DND-41 (cell line): ENCODE measurements at places on chromosomes 1 and 21.

DNA sequence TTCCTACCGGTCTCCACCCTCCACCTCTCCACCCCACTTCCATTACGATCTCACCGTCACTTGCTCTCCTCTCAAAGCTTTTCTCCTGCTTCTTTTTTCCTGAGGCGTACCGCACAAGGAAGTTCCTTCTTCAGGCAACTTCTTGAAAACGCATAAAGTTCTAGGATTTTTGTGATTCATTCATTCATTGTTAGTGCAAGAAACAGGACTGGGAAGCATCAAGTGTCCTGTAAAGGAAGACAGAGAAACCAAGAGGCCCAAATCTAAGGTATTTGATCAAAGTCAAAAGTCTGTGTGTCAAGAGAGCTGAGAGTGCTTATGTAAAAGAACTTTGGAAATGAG lies 1.3 kb upstream of the RCC2 start:
- DNase-seq: no peak

DNA sequence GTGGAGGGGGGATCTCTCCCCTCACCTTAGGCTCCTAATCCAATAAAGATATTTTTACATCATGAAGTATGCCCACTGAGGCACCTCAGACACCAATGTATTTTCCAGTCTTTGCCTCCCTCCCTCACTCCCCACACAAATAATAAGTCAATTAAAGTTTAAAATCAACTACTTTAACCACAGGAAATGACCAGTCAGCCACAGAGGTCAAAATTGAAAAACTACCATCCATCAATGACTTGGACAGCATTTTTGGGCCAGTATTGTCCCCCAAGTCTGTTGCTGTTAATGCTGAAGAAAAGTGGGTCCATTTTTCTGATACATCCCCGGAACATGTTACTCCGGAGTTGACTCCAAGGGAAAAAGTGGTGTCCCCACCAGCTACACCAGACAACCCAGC lies 70.6 kb upstream of the DYNLT5 start:
- no peak for DNase-seq

- DNase-seq: peak; percentile 38
Measured at GRCh38 chr1:113940365-113941244, 11.5 kb downstream of the HIPK1 start.

DNA sequence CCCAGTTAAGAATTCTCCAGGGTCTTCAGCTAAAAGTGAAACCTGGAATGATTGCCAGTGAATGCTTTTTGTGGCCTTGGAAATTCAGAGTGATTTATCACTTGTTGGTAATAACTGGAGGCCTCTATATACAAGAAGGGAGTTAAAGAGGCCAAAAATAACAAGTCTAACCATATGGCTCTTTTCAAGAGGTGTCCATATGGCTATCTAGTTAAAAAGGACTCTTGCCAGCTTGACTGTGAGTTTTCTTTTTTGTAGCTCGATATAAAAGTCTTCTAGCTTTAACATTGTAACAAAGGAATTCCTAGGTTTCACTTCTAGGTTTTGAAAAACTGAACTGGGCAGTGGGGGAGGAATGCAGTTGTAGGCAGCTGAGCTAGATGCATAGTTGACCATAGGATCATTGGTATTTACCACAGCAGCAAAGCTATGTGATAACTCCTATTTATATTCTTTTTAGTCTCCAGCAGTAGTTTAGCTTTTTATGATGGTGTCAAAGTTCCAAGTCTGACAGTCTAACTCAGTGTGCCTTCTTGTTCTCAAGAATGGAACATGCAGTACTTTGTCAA lies 44.4 kb downstream of the CACHD1 start:
- DNase-seq: no peak

DNA sequence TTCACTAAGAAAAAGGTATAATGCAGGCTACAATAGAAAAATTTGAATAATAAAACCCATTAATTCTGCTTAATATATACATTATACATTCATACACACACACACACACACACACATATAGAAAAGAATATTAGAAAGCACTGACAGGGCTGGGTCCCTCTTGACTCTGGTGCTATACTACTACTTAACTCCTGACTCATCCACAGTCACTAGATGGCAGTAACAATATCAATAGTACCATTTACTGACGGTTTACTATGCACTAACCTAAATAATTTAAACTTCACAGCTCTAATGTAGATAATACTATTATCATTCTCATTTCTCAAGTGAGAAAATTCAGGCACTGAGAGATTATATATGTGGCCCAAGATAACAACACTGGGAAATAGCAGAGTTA lies 87.5 kb downstream of the COP1 start:
- no peak for DNase-seq

DNA sequence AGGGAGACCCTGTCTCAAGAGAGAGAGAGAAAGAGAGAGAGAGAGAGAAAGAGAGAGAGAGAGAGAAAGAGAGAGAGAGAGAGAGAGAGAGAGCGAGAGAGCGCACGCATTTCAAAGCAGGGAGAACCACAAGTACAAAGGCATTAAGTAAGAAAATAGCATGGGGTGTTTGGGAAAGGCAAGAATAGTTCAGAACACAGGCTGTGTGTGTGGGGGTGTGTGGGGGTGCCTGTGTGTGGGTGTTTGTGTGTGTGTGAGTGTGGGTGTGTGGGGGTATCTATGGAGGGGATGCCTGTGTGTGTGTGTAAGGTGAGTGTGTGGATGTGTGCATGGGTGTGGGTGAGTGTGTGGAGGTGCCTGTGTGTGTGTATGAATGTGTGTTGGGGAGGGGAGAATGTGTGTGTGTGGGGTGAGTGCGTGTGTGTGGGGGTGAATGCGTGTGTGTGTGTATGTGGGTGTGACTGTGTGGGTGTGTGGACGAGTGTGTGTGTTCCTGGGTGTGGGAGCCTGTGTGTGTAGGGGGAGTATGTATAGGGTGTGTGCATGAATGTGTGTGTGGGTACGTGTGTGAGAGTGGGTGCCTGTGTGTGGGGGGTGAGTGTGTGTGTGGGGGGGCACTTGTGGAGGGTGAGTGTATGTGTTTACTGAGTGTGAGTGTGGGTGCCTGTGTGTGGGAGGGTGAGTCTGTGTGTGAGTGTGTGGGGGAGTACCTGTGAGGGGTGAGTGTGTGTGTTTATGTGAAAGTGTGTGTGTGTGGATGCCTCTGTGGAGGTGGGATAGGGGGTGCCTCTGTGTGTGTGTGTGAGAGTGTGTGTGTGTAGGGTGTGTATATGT lies 19.1 kb upstream of the HDAC1 start:
- peak; percentile 49 for DNase-seq

DNA sequence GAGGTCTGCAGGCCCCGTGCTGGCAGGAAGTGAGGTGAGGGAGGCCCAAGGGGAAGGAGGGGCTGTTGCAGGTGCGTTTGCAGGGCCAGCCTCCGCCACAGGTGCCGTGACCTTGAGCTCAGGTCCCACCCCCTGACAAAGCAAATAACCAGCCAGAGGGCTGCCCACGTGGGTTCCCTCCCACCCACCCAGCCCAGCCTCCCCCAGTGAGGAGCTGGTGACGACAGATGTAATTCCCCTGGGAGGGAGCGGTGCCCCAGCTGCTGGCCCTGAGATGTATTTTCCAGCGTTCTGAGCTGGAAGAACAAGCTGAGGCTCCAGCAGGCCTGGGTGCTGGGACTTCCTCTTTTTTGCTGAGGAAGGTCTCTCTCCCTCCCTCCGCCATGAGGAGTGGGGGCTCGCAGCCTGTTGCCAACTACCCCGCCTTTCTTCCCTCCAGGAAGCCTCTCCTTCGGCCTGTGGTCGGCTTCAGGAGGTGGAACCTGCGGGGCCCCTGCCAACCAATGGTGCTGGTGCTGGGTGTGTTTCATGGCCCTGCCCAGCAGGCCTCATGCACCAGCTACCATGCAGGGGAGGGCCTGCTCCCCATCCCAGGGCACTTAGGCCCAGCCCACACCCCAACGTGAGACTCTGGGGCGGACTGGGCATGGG lies 153.2 kb downstream of the PRDM16 start:
- no peak for DNase-seq

GRCh38 chr1:98102345-98103030 lies 181.7 kb upstream of the DPYD start:
- no peak for DNase-seq

GRCh38 chr1:2583331-2583791 lies 3.2 kb upstream of the PRXL2B start:
- no peak for DNase-seq

- no peak for DNase-seq
Measured at GRCh38 chr1:60822252-60822651, 260.1 kb upstream of the NFIA start.
